Esophagus squamous epithelium (tissue), 5 donors: ENCODE measurements at places on chromosomes 13 and 19. TPM values are rescaled to one million over a fixed set of nuclear protein-coding genes. Genes with fewer than 3 reads are reported as not detected.
A peak's percentile ranks its signal among the peaks of the same experiment; 100 is the strongest.

PALM gene
- 19.3 TPM for total RNA-seq

GRCh38 chr19:28234637-28235036 is 978.3 kb downstream of the UQCRFS1 start:
- no peak overlapping the region for H3K4me3 ChIP-seq
- H3K4me1 ChIP-seq, result no peaks in the 10 kb centered on the region
- H3K27ac ChIP-seq, result no peak overlapping the region
- no peaks in the 10 kb centered on the region for H3K36me3 ChIP-seq
- no peak for DNase-seq

KLK3 gene
- total RNA-seq, result not detected

C19orf67 gene
- not detected for total RNA-seq

- no peak for DNase-seq
- H3K27me3 ChIP-seq, result no peaks in the 10 kb centered on the region
- no peak overlapping the region for H3K27ac ChIP-seq
Measured at GRCh38 chr13:59157181-59157580, 1006.5 kb downstream of the DIAPH3 start.

DNA sequence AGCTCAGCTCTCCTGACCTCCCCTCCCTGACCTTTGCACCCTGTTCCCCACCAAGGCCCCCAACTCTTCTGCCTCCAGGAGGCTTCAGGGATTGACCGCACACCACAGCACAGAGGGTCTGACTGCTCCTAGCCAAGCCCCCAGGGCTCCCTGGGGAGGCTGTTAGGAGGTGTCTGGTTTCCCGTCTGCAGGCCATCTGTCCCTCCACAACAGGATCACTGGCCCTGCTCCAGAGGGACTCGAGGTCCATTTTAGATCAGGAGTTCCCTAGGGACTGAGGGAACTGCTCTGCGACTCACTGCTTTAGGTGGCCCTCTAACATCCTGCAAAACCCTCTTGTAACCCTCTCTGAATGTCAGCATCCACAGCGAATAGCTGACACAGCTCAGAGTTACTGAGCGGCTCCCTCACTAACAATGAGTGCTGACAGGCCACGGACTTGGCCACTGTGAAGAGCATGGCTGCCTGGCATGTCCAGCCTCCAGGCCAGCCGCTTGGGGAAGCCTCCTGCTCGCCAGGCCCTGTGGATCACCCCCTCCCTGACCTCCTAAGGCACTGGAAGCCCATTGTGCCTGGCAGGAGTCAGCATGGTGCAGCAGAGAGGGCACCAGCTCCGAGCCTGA is 17.7 kb downstream of the GRIK5 start:
- H3K4me3 ChIP-seq, result no peak overlapping the region
- peaks cover 40% of the 10 kb centered on the region for H3K4me1 ChIP-seq
- no peak for DNase-seq
- H3K27me3 ChIP-seq, result no peaks in the 10 kb centered on the region
- peak overlapping the region; percentile 86 for H3K27ac ChIP-seq
- H3K36me3 ChIP-seq, result no peaks in the 10 kb centered on the region

GRCh38 chr13:40813667-40814454 is 24.4 kb downstream of the SLC25A15 start:
- H3K4me3 ChIP-seq, result no peak overlapping the region
- no peaks in the 10 kb centered on the region for H3K4me1 ChIP-seq
- H3K27me3 ChIP-seq, result no peaks in the 10 kb centered on the region
- peaks cover 3% of the 10 kb centered on the region for H3K36me3 ChIP-seq
- H3K27ac ChIP-seq, result no peak overlapping the region

DNA sequence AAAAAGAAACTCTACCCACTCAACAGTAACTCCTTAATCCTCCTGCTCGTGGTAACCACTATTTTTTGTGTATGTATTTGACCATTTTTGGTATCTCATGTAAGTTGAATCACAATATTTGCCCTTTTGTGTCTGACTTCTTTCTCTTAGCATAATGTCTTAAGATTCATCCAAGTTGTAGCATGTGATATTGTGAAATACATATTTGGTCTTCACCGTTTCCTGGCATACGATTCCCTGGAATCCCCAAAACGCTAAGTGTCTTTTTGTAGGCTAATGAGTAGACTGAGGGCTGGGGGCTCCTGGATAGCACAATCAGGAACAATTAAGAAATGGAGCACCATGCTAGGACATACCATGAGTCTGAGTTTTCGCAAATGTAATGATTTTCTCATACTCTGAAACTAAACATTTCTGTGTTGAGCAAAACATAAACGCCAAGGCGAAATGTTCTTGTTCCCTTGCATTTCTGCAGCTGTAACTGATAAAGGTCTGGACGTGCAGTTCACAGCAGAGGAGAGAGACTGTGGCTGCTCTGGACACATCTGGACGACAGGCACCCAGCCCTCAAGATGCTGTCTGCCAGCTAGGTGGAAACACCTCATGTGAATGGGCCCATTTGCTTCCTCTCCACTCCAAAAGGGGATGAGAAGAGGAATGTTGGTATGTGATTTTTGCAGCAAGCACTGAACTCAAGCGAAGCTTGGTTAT is 38.4 kb downstream of the BRD4 start:
- H3K4me1 ChIP-seq, result peaks cover 73% of the 10 kb centered on the region
- DNase-seq, result no peak
